MV-4-11 (cell line): ENCODE measurements at places on chromosomes 1 and 21.

- DNase-seq: peak; percentile 69
These were observed at the start of gene BTG2 for GRCh38 chr1:203304919-203305808. BTG2 (plus strand) TSS chr1:203305519; CDS start chr1:203305607, 88 bp downstream.

GRCh38 chr1:61434276-61434675 is 290.7 kb downstream of the TM2D1 start:
- no peak for DNase-seq

DNA sequence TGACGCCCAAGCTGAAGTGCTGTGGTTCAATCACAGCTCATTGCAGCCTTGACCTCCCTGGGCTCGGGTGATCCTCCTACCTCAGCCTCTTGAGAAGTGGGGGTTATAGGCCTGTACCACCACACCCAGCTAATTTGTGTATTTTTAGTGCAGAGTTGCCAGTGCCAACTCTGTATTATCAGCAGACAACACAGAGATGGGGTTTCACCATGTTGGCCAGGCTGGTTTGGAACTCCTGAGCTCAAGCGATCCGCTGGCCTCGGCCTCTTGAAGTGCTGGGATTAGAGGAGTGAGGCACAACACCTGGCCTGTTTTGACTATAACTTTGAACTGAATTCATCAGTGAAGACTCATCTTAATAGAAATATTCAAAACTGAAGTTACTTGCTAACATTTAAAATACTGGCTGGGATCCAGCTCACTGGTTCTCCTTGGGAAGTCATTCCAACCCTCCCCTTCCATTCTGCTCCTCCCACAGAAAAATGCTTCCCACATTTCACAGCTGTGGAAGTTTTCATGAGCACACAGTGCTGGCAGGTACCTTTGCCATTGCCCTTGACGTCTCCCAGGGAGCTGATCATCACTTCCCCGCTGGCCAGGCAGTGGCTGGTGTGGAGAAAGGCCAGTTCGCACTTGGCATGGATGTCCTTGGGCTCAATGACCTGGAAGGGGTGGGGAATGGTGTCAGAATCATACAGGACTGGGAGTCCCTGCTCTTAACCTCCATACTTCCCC is 4.7 kb downstream of the SELENBP1 start:
- DNase-seq: no peak

DNA sequence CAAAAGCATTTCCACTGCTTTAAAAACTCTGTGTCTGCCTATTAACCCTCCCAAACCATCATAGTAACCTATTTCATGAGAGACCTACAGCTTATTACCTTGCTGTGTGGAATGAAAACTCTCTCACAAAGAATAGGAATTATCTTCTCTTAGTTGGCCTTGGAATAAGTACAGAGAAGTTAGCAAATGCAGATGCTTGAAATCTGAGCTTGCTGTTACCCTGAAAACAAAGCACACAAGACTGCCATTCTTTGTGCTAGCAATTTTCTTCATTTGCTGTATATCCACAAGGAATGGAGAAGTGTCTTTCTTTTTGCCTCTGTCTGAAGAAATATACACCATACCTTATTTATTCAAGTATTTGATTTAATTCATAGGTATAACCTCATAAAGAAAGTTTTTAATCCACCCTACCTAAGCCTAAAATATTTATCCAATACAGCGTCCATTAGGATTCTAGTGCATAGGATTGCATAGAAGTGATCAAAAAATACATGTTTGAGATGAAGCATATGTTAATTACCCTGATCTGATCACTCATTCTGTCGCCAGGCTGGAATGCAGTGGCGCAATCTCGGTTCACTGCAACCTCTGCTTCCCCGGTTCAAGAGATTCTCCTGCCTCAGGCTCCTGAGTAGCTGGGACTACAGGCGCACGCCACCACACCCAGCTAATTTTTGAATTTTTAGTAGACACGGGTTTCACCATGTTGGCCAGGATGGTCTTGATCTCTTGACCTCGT is 451.1 kb downstream of the LTN1 start:
- no peak for DNase-seq
